Upper lobe of right lung (tissue), 1 donor: ENCODE measurements at places on chromosomes 16 and 17. TPM values are rescaled to one million over a fixed set of nuclear protein-coding genes. Genes with fewer than 3 reads are reported as not detected.
A peak's percentile ranks its signal among the peaks of the same experiment; 100 is the strongest.

DNA sequence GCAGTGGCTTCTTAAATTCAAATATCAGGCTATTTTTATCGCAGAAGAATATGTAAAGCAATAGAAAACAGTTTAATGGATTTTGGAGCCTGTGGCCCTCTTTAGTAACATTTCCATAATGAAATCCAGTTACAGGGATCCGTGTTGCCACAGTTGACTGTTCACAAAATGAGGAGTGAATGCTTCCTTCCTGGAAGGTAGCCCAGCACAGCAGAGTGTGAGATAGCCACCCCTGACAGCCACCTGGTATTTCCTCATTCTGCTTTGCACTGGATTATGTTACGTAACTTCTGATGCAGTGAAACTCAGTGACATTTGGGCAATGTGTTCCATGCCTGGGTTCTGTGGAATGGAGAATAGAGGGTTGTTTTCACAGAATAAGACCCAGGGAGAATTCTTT, 517.2 kb downstream of the RBFOX1 start:
- H3K36me3 ChIP-seq, result no peaks in the 10 kb centered on the region
- H3K4me3 ChIP-seq, result no peak overlapping the region
- DNase-seq, result no peak

CLDN7 gene
- 117 TPM for total RNA-seq

DNA sequence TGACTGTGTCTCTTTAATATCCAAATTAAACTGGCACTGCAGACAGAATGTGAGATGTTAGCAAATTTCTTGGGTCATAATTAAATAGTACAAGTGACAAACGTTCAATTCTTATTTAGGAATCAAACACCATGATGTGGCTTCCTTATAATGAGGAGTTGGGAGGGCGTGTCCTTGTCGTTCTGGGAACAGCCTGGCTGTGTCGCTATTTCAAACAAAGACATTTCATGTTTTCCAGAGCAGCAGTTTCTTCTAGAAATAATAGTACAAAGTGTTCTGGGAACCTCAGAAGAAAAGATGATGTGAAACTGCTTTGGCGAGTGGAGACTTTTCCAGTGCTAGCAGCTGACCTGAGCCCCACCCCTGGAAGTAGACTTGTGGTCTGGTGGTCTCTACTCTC, 301.7 kb upstream of the N4BP1 start:
- DNase-seq, result no peak
- H3K27me3 ChIP-seq, result peaks cover 8% of the 10 kb centered on the region
- no peak overlapping the region for H3K4me3 ChIP-seq
- H3K27ac ChIP-seq, result no peak overlapping the region
- no peaks in the 10 kb centered on the region for H3K36me3 ChIP-seq

POLR2C gene
- total RNA-seq, result 85.1 TPM

- peak overlapping the region; percentile 88 for H3K27ac ChIP-seq
- peak overlapping the region; percentile 39 for H3K4me3 ChIP-seq
- no peak for DNase-seq
- peaks cover 44% of the 10 kb centered on the region for H3K36me3 ChIP-seq
These were observed 10.6 kb downstream of the CALCOCO2 start for GRCh38 chr17:48841395-48841831.

GRCh38 chr16:88045820-88046303, 94.6 kb downstream of the BANP start:
- H3K27me3 ChIP-seq, result no peaks in the 10 kb centered on the region
- H3K27ac ChIP-seq, result no peak overlapping the region
- peaks cover 11% of the 10 kb centered on the region for H3K36me3 ChIP-seq
- H3K4me1 ChIP-seq, result no peaks in the 10 kb centered on the region
- H3K4me3 ChIP-seq, result no peak overlapping the region

DNA sequence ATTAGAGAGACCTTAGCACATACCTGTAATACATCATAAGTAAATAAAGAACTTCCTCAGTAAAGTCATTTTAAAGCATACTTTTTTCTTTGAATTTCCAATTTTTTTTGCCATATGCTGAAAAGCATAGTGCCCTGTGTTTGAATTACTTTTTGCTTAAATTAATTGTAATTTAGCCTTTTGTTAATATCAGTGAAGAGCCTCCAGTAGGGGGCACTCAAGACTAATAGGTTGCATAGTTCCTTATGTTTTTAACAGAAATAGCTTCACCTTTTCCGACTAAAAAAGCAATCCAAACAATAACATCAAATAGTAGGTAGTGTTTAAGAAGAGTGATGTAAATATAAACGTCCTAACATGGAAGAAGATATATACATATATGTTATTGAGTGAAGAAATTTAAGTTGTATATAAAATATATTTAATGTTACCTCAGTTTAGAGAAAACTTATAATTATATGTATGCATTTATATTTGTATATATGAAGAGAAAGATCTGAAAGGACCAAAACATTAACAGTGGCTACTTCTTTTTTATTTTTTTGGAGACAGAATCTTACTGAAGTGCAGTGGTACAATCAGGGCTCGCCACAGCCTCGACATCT, 18.6 kb downstream of the RAD51C start:
- no peaks in the 10 kb centered on the region for H3K27me3 ChIP-seq
- no peaks in the 10 kb centered on the region for H3K4me1 ChIP-seq
- no peak overlapping the region for H3K27ac ChIP-seq
- DNase-seq, result no peak

IRF8 gene
- 43.1 TPM for total RNA-seq

DNA sequence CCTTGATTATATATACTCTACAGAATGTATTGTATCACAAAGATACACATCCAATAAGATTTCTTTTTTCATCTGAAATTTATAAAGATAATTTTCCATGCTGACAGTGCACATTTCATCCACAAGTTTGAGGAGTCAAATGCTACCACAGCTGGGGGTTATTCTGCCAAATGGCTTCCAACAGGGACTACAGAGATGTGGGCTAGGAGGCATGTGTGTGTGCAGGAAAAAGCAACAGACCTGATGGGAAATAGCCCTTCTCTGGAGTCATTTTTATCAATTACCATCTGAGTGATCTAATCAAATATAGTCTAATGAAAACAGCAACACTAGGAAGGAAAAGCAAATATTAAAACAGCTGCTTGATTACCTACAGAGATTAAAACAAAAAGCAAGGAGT, 290.5 kb downstream of the CEP112 start:
- no peak overlapping the region for H3K27ac ChIP-seq
- H3K27me3 ChIP-seq, result no peaks in the 10 kb centered on the region
- no peaks in the 10 kb centered on the region for H3K36me3 ChIP-seq
- H3K4me1 ChIP-seq, result no peaks in the 10 kb centered on the region
- DNase-seq, result no peak

LLGL2 gene
- total RNA-seq, result 133 TPM

CLEC18A gene
- total RNA-seq, result 2.0 TPM

DNA sequence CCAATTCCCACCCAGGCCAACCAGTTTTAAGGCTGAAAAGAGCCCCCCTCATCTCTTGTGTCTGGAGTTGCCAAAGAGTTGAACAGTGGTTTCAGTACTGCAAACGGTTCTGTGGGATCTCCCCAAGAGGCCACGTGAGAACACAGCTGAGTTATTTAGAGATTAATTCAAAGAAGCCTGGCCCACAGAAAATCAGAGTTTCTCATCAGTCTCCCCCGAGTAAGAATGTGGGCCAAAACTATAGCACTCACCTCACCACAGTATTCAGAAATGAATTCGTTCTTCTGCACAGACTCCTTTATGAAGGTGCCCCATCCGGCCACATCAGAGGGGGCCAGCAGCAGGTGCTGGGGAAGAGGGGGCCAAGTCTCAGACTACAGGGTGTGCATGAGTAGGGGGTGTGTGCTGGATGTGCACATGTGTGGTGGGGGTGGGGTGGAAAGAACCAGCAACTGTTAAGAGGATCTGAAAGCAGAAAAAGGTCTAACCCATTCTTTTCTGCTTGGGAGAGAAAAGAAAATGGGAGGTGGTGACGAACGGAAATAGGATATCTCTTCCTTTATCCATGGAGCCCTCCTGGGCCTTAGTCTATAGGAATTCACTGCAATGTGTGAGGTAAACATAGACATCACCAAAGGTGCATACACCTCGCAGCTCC, 22.6 kb downstream of the CNTNAP1 start:
- H3K4me3 ChIP-seq, result no peak overlapping the region
- DNase-seq, result no peak
- H3K4me1 ChIP-seq, result no peaks in the 10 kb centered on the region
- H3K27me3 ChIP-seq, result no peaks in the 10 kb centered on the region
- H3K36me3 ChIP-seq, result peaks cover 98% of the 10 kb centered on the region

DNA sequence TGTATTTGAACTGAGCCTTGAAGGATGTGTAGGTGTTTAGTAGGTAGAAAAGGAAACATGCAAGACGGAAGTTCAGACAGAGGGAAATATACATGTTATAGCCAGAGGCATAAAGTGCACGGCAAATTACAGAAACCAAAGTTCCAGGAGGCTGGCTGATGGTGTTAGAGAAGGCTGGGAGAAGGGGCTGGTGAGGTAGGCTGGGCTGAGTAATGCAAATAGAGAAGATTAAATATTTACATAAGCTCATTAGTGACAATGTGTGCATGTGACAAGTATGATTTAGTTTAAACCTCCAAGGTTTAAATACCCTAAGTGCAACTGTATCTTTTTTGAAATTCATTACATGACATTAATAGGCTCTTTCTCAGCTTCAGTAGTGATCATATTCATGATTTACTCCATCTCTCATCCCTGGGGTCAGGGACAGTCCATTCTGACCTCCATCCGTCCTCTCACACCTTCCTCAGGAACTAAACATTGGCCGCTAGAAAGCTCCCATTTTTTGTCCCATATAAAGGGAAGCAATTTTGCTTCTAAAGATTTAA, 399.8 kb upstream of the SALL1 start:
- no peak for DNase-seq
- H3K36me3 ChIP-seq, result no peaks in the 10 kb centered on the region
- no peak overlapping the region for H3K4me3 ChIP-seq
- no peak overlapping the region for H3K27ac ChIP-seq

- no peak overlapping the region for H3K27ac ChIP-seq
- peak overlapping the region; percentile 54 for H3K4me3 ChIP-seq
- DNase-seq, result peak; percentile 74
- H3K4me1 ChIP-seq, result peaks cover 30% of the 10 kb centered on the region
- no peaks in the 10 kb centered on the region for H3K36me3 ChIP-seq
These were observed 1.4 kb upstream of the CACNA1G start for GRCh38 chr17:50558941-50559614.
